Activated CD4-positive, alpha-beta T cell treated with anti-CD3 and anti-CD28 coated beads for 48 hours (primary cell): ENCODE measurements at places on chromosomes 4 and X.

DNA sequence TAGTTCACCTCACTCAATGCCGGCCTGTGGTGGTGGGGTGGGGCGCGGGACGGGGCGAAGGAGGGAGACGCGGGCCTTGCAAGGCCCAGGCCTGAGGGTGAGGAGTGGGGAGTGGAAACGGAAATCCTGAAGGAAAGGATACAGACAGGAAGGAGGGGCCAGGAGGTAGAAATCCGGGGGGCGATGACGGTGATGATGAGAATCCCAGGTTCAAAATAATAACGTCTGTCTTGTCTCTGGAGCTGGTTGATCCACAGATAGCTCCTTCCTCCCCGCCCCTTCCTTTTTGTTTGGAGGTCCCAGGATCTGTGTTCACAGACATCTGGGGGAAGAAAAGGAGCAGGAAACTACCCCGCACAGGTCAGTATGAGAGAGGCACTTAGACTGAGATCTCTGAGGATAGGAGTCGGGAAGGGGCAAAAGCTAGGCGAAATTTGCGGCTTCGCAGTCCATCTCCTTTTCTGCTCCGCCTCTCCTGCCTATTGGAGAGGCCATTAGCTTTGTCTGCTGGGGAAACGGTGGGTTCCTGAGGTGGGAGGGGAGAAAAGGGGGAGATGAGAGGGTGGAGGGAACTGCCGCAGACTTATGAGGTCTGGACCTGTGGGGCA is 746 bp downstream of the TCEAL7 start:
- DNase-seq: no peak

GRCh38 chr4:127967141-127967775 is 2.1 kb downstream of the ABHD18 start:
- DNase-seq: no peak

DNA sequence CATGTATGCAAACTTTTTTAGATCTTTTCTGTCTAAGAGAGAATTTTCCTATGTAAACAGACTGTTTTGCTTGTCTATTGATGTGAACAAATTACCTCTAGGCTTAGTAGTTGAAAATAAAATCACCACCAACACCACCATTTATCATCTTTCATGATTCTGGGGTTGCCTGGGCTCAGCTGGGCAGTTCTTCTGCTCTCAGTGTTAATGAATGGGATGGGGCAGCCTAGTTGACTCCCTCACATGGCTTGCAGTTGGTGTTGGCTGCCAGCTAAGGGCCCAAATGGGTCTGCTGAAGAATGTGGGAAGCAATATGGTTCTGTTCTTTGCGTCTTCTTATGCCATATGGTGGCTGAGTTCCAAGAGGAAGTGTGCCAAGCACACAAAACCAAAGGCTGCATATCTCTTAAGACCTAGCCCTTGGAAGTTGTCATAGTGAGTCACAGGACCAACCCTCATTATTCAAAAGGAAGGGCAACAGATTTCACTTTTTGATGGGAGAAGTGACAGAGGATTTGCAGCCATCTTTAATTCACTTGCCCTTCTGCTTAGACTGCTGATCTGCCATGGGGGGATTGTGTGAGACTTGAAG is 17.9 kb downstream of the REELD1 start:
- DNase-seq: no peak

DNA sequence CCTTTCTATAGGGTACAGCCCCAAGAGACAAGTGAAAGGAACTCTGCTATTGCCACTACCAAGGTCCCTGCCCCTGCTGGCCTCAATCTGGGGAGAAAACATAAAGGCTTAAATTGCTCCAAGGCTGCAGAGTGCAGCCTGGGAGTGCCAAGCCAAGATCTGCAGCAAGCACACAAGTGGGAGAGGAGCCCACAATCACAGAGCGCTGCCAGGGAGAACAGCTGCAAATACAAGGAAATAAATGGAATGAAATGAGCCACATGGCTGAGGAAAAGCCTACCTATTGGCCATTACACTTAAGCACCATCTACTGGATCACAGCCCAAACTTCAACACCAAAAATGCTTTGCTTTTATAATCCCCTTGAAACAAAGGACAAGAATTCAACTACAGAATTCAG is 582.4 kb downstream of the FAM133A start:
- no peak for DNase-seq

GRCh38 chr4:81084029-81084428 is 53.5 kb downstream of the BMP3 start:
- no peak for DNase-seq

DNA sequence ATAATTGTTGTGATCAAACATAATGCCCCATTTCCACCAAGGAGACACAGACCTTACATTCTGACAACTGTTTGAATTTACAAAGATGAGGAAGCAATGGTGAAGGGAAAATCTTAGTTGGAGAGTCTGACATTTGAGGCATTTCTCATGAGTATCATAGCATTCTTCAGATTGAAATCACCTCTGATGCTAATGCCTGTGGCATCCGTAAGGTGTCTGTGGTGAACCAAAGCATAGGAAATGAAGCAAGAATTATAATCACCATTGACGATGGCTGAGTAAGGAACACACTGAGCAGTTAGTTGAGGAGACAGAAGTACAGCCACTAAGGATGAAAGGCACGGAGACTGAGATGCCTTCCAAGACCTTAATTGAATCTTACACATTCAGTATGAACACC is 575.7 kb downstream of the TRIML1 start:
- DNase-seq: no peak

DNA sequence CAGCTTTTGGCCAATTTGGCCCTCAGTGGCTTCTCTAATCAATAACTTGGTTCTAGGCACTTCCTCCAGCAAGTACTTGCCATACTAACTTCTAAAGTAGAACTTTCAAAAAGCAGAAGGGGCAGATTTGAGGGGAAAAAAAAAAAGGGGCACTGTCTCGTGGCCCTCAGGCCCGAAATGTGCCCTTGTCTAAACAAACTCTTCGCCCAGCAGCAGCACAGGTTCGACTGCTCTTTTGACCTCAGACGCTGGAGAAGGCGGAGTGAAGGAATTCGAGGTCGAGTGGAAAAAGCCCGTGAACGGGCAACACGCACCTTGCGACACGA is 775 bp downstream of the GRPEL1 start:
- no peak for DNase-seq

GRCh38 chr4:185408432-185408831 is 11.8 kb downstream of the ANKRD37 start:
- DNase-seq: no peak

DNA sequence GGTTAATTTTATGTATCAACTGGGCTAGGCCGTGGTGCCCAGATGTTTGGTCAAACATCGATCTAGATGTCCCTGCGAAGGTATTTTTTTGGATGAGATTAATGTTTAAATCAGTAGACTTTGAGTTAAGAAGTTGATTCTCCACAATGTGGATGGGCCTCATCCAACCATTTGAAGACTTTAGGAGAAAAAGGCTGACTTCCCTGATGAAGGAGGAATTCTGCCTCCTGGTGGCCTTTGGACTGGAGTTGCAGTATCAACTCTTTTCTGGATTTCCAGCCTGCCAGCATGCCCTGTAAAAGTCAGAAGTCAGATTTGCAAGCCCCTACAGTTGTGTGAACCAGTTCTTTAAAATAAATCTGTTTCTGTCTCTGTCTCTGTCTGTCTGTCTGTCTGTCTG is 91.4 kb downstream of the STK32B start:
- DNase-seq: no peak

- DNase-seq: no peak
These were observed 19.6 kb upstream of the FRG1 start for GRCh38 chr4:189921058-189921457.

DNA sequence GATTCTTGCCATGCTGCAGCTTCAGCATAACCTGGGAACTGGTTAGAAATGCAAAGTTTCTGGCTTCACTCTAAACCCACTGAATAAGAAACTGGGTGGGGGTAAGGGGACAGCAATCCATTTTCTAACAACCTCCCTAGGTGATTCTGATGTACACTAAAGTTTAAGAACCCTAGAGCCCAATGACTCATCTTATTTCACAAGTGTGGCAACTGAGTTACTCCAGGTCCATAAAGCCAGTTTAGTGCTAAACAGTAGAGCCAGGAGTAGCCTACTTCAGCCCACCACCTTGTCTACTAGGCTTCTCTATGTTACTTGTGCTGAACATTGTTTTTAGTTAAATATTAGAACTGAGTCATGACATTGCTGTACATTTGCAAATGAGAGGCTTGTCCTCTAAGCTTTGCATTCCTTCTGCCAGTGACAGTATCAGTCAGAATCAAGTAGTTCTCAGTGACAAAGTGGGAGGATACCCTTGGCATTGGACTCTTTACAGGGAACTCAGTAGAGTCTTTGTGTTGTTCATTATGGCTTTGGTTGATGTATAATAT is 518.0 kb downstream of the RPA4 start:
- no peak for DNase-seq

GRCh38 chr4:174764105-174764729 is 64.8 kb downstream of the GLRA3 start:
- DNase-seq: no peak

DNA sequence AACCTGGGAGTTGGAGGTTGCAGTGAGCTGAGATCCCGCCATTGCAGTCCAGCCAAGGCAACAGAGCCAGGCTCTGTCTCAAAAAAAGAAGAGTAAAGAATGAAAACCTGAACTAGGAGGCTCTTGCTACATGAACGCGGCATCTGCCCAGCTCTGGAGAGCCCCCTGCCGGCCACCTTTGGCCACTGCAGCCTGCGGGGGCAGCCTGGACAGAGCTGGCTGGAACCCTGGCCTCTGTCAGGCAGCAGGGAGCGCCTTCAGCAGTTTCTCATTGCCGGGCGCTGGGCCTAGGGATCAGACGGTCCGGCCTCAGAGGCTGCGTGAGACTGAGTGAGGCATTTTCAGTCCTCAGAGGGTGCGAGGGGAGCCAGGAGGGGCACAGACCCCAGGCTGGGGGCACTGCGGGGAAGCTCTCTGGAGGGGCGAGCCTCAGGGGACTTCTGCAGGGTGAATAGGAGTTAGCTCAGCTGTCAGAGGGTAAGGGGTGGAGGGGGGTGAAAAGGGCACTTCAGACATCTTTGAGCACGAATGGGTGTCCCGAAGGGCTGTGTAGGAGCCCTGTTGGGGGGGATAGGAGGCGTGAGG is 17.5 kb downstream of the DOK7 start:
- peak; percentile 86 for DNase-seq

DNA sequence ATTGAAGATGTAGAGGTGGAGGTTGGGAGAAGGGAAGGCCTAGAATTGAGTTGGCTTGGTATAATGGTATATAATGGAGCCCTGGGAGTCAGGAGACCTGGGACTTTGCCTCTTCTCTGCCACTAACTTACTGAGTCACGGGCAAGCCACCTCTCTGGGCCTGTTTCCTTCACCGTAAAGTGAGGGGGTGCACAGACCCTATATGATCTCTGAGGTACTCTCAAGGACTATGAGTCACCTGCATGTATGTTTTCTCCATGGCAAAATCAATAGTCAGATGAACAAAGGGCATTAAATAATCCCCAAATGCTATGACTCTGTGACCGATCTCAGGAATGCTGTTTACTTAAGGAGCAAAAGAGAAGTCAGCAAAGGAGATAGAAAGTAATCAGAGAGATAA is 5.1 kb downstream of the P2RY4 start:
- no peak for DNase-seq

- no peak for DNase-seq
These were observed 29.6 kb downstream of the NOP14 start for GRCh38 chr4:2933566-2934076.

DNA sequence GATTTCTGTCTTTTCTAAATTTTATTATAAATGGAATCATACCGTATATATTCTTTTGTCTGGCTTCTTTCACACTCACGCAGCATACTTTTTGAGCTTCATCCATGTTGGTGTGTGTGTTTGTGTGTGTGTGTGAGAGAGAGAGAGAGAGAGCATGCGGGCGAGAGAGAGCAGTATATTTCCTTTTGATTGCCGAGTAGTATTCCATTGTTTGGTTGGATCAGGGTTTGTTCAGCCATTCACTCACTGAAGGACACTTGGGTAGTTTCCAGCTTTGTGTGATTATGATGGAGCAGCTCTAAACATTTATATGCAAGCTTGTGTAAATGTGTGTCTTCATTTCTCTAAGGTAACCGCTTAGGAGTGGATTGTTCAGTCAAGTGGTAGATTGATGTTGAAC is 3.1 kb upstream of the L1CAM start:
- no peak for DNase-seq

DNA sequence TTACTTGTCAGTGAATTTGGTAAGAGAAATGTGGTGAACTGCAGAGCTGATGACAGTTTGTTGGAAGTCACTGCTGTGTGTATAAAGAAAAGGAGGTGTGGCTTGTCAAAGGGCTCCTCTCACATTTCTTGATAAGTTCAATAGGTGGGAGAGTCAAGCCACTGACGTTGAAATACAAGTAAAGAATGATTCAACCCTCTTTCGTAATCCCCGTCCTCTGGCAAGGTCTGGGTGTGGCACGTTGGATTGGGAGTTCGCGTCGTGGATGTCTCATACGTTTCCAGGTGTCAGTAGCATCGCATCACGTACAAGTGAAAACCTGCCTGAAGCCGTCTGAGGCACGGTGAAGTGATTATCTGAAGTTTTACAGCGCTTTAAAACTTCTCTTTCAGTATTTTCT is 76.4 kb downstream of the EGF start:
- no peak for DNase-seq

- DNase-seq: peak; percentile 54
These were observed 30.5 kb downstream of the PLAC8 start for GRCh38 chr4:83083925-83084475.

- no peak for DNase-seq
These were observed 577.1 kb downstream of the ANKRD50 start for GRCh38 chr4:124135409-124135813.

GRCh38 chr4:47579235-47579634 is 94.2 kb downstream of the ATP10D start:
- no peak for DNase-seq

GRCh38 chrX:17375637-17376430 is 834 bp downstream of the NHS start:
- peak; percentile 2 for DNase-seq

- DNase-seq: no peak
These were observed 832.4 kb downstream of the STIM2 start for GRCh38 chr4:27692868-27693634.

GRCh38 chr4:97917115-97917514 is 226.2 kb downstream of the STPG2 start:
- no peak for DNase-seq

DNA sequence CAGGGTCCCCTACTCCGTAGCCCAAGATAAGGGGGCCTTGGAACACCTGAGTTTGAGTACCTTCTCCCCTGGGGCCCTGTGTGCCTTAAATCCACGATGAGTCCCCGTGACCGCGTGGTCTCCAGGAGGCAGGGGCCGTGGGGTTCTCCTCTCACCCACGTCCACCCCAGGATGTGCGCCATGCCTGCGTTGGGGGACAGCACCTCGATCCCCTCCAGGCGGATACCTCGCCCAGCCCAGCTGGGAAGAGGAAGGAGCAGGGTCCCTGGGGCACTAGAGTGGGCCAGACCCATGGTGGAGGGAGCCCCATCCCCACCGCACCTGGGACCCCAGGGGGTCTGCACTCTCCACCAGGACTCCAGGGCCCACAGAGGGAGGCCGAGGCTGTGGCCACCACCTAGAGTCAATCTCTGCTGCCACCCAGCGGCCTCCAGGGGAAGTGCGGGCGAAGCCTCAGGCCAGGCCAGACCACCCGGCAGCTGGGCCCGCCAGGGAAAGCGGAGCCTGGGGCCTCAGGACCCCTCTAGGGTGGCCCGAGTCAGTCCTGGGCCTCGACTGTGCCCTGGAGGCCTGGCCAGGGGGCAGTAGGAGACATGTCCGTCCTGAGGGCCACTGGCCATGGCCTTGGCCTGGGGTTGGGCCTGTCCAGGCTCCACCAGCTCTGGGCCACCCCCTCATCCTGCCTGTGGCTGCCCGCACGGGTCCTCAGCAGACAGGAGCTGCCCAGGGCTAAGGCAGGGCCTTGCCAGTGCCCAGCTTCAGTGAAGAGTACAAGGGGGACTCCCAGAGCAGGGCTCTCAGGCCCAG is 55.0 kb downstream of the FAM53A start:
- DNase-seq: peak; percentile 75

- DNase-seq: no peak
These were observed 801.9 kb downstream of the TECRL start for GRCh38 chr4:63607169-63607872.
